Activated T-cell treated with anti-CD3 and anti-CD28 coated beads, Interleukin-2, amount 50 U/mL, for 48 hours (primary cell): ENCODE measurements at places on chromosomes 16 and 17.

GRCh38 chr17:37607637-37608331, 1.4 kb downstream of the SYNRG start:
- peak; percentile 40 for DNase-seq

DNA sequence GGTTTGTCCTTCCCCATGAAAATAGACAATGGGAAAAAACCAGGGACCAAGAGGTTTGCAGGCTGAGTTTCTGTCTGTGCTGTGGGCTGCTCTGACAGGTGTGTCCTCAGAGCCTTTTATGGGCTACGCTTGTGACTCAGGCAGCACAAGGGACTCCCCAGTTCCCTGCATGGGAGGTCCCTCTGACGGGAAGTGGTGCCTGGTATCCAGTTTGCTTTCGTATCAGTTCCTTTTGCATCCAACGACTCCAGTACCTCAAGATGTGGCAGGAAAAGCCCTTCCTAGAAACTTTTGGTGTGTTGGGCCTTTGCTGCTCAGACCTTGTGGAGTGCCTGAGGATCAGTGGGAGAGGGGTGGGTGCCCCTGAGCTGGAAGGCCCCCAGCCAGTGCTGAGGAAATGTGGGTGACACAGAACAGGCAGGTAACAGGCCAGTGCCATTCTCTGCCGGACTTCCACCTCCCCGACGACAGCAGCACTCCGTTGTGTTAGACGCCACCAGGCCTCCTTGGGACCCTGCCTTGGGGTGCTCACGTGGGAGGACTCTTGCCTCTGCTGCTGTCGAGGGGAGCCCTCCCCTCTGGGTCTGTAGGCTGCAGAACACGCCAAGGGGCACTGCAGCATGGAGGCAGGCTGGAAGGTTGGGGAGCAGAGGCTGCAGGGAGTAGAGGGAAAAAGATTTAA, 38.4 kb upstream of the IRF8 start:
- DNase-seq = peak; percentile 27

DNA sequence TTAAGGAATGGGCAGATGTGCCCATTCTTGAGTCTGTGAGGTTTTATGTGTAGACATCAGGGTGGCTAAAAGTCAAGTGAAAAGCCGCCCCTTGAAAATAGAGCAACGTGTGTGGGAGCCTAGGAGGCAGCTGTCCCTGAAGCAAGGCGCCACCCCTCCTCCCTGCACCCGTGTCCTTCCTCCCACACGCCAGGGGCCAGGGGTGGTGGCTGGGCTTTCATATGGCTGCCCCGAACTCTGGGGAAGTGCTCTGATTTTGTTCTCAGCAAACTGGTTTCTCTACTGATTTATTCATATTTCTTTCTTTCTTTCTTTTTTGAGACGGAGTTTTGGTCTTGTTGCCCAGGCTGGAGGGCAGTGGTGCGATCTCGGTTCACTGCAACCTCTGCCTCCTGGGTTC, 4.7 kb downstream of the ZNF750 start:
- no peak for DNase-seq

- DNase-seq = no peak
These were observed 3.4 kb downstream of the SPNS1 start for GRCh38 chr16:28977703-28978662.

DNA sequence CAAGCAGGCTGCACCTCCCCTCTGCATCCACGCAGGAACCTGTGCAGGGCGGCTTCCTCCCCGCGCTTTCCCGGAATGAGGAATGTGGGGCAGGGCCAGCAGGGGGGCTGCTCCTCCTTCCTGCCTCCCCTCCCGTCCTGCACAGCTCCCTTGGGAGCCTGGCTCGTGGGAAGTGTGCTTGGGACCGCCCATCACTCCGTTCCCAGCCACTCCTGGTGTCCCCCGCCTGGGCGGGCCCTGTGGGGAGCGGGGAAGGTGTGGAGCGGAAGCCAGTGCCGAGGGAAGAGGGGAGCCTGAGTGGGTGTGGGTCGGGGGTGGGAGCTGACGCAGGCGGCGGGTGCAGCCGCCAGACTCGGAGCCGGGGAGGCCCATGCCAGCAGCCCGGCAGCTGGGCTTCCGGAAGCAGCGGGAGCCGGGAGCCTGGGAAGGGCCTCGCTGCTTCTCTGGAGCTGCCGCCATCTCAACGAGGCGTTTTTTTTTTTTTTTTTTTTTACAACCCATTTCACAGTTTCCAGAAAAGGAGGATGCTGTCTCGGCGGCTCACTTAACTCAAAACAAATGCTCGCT, 24.1 kb downstream of the BAHCC1 start:
- DNase-seq = no peak

DNA sequence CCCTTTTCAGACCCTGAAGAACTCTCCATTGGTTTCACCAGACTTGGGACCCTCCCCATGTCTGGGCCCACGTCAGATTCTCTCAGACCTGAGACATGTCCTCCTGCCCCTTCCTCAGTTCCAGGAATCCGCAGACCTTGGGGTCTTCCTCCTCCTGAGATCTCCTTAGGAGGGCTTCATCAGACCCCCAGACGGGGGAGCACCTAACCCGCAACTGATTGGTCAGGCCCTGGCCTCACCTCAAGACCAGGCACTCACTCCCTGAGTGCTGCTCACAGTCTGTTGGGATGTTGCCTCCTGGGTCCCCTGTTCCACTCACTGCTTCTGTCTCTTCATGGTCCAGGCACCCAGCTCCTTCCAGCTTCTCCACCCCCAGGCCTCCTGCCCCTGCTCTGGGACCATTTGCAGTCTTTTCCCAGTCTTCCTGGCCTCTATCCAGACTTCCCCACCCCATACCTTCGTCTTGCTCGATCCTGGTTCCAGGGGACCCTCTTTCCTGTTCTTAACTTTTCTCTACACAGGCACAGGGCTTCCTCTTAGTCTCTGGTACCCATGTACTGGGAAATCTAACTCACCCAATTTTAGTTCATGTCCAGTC, 1.2 kb downstream of the GID4 start:
- no peak for DNase-seq

DNA sequence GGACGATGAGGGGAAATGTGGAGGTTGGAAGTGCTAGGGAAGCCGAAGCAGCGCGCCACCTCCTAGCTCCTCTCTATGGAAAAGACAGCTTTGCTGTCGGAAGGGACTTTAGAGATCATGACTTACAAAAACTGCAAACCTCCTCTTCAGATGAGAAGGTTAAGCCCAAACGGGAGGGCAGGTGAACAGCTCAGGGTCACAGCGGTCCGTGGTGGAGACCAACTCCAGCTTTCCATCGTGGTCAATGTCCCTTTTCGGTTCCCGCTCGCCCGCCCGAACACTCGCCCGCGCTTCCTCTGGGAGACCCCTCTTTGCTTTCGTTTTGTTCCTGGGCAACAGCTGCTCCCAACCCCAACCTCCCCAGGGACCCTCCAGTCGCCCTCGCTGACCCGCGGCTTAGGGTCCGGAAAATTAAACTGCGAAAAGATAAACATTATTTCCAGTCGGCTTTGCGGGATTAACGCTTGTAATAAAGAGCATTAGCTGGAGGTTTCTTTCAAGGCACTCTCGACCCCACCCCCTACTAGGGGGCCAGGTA, 7.7 kb downstream of the IRX6 start:
- DNase-seq = no peak

DNA sequence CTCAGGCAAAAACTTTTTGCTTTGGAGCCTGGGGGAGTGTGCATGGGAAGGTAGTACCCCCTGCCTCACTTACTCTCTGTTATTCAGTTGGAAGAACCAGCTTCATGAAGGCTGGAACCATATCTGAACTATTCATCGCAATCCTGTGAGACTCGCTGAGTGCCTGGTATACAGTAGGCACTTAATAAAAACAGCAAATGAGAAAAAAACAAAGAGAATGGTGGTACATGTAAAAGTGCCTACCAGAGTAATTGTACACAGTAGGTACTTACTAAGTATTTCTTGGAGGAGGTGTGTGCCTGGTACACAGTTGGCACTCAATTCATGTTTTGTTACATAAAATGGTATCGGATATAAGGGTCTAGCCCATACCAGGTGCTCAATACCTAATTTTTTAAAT, 75.2 kb downstream of the MYH11 start:
- DNase-seq = no peak

- no peak for DNase-seq
These were observed 12.4 kb downstream of the TRAF4 start for GRCh38 chr17:28756049-28756804.

GRCh38 chr17:43599835-43600234, 53.7 kb upstream of the ETV4 start:
- no peak for DNase-seq

GRCh38 chr17:42038221-42038973, 12.0 kb downstream of the C17orf113 start:
- no peak for DNase-seq

DNA sequence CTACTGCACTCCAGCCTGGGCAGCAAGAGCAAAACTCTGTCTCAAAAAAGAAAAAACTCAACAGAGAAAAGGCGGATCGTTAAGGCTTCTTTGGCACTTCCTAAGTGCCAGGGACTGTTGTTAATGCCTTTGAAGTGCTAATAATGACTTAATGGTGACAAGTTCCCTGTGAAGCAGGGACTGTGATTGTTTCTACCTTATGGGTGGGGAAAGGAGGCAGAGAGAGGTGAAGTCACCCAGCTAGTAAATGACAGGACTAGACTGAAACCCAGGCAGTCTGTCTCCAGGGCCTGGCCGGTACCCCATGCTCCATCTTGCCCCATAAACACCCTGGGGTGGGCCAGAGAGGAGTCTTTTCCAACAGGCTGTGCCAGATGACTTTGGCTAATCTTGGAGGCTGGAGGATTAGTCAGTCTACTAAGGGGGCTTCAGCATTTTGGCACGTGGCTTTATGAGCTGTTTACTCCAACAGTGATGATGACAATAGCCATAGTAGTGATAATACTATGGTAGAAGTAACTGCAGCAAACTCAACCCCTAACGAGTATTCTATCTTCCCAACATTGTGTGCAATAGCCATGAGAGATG, 26.9 kb downstream of the ABCC1 start:
- DNase-seq = no peak

GRCh38 chr17:62963296-62963695, 2.7 kb upstream of the TANC2 start:
- no peak for DNase-seq

GRCh38 chr16:2007081-2007836, 2.4 kb downstream of the ZNF598 start:
- DNase-seq = no peak

GRCh38 chr17:17052462-17053221, 10.4 kb downstream of the MPRIP start:
- DNase-seq = no peak

GRCh38 chr16:26644912-26645543, 421.7 kb upstream of the C16orf82 start:
- no peak for DNase-seq

GRCh38 chr17:2244545-2245525, 58.8 kb downstream of the SMG6 start:
- peak; percentile 89 for DNase-seq

DNA sequence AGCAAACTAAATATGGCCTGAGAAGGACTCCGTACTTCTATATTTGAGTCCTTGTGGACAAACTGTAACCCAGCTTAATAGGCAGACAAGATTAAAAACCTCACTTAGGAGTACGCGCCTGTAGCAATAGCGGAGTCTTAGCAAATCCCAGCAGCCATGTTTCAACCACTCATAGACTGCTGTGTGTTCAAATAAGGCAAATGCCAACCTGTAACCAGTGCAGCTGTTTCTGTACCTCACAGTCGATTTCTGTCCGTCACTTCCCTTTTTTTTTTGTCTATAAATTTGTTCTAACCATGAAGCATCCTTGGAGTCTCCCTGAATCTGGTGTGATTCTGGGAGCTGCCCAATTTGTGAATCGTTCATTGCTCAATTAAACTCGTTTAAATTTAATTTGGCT, 30.2 kb downstream of the TANC2 start:
- no peak for DNase-seq

DNA sequence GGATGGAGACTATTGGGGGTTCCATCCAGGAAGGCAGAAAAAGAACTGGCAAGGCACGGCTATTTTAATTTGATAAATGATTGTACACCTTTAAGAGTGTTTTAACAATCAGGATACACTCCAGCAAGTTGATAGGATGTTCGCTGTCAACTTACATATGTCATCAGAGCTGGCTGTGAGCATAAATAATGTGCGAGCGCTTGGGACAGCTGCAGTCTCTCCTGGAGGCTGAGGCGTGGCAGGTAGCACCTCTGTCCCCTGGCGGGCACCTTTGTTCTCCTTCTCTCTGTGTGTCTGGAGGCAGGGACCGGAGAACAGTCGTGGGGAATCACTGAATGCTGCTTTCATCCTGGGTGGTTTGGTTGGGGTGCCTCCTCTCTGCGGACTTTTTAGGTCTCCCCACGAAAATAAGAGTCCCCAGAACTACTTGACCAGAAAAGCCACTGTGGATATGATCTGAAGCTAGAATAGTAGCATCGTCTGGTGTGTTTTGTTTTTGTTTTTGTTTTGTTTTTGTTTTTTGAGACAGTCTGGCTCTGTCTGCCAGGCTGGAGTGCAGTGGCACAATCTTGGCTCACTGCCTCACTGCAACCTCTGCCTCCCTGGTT, 9.4 kb downstream of the BAHCC1 start:
- DNase-seq = no peak
